ENCODE measurements at places on chromosomes 16 and 17. TPM values are rescaled to one million over a fixed set of nuclear protein-coding genes. Genes with fewer than 3 reads are reported as not detected.

PYDC1 gene
- total RNA-seq, result not detected

SLC12A3 gene
- not detected for total RNA-seq

RSAD1 gene
- 36.3 TPM for total RNA-seq

ZNF423 gene
- total RNA-seq, result 0.05 TPM

APOH gene
- 4.4 TPM for total RNA-seq

TSNAXIP1 gene
- total RNA-seq, result 0.31 TPM

TBC1D3B gene
- total RNA-seq, result 3.0 TPM

VPS35 gene
- 78.3 TPM for total RNA-seq

MRPS34 gene
- total RNA-seq, result 252 TPM

FOXO3B gene
- total RNA-seq, result 3.2 TPM
